Kidney tubule cell (primary cell): ENCODE measurements at places on chromosomes 2 and 18.

GRCh38 chr2:24948506-24948905 lies 23.2 kb downstream of the DNAJC27 start:
- DNase-seq, result no peak

- DNase-seq, result peak; percentile 62
Measured at GRCh38 chr2:43225093-43225787, 1.2 kb downstream of the ZFP36L2 start.

GRCh38 chr2:11513319-11513718 lies 20.5 kb upstream of the GREB1 start:
- DNase-seq, result no peak

DNA sequence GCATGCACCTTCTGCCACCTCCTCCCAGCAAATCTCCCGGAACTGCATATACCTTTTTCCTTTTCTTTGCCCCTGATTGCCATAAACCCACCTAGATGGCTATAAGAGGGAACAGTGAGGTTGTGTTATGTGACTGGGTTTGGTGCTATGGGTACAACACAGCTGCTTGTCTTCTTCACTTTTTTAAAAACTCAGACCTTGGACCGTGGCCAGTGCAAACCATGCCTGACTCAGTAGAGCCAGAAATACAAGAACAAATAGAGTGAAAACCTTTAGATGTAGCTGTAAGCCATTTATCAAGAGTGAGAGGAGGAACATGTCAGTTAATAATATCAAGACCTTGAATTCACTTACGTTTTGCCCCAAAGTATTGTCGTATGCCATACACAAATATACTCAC lies 267.4 kb upstream of the CHAC2 start:
- DNase-seq, result no peak

DNA sequence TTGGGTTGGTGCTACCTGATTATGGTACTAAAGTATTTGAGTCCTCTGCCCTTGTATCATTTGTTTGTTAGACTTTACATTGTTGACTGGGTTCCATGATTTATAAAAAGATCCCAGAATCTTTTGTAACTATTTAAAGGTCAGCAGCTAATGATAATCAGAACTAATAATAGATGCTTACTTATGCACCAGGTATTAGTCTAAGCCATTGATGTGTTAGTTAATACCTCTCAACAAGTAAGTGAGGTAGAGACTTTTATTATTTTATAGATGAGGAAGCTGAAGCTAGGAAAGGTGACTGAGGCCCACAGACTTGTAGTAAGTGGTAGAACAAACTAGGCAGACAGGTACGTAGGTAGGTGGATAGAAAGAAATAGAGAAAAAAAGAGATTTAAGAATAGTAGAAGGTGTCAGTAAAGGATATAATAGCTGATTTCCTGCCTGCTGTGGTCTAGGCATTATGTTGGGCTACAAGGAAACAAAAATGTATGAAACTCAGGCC lies 68.1 kb downstream of the CRIM1 start:
- no peak for DNase-seq

GRCh38 chr2:95077861-95078603 lies 43.6 kb downstream of the MRPS5 start:
- no peak for DNase-seq

- no peak for DNase-seq
Measured at GRCh38 chr2:3610881-3611505, 16.1 kb downstream of the COLEC11 start.

DNA sequence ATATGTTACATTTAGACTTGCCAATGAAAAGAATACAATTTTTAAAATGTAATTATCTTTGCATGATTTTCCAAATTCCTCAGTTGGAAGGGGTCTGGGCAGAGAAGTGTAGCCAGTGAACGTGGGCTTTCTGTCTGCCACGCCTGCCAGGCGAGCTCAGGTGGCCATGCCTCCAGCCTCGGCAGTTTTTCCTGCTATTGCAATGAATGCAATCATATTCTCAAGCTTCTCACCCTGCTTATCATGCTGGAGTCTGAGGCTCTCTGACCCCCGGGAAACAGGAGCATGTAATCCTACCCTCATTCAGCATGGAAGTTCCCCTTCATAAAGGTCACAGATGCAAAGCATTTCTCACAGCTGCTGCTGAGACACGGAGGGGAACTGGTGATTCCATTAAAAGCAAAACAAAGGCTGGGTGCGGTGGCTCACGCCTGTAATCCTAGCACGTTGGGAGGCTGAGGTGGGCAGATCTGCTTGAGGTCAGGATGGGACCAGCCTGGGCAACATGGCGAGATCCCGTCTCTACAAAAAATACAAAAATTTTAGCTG lies 154.8 kb downstream of the MBP start:
- DNase-seq, result no peak

- no peak for DNase-seq
Measured at GRCh38 chr2:47918043-47918442, 11.7 kb upstream of the FBXO11 start.

DNA sequence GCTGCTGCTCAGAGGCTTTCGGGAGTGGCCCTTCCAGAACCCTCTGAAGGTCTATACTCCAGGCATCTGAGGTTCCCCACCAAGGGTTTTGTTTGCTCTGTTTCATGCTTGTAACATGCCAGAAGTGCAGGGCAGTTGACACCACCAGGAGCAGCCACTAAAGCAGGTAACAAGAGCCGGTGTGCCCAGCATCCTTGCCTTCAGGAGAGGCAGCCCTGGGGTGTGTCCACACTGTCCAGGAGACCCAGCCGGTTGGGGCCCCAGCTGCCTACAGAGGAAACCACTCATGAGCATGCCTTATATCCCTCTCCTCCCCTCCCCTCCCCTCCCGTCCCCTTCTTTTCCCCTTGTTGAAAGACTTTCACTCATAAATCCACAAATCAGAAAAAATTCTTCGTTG lies 93.1 kb downstream of the CD8B2 start:
- DNase-seq, result no peak

- DNase-seq, result no peak
Measured at GRCh38 chr2:12035956-12036639, 289.7 kb downstream of the LPIN1 start.

- DNase-seq, result no peak
Measured at GRCh38 chr2:119657466-119658145, 21.4 kb upstream of the TMEM177 start.

DNA sequence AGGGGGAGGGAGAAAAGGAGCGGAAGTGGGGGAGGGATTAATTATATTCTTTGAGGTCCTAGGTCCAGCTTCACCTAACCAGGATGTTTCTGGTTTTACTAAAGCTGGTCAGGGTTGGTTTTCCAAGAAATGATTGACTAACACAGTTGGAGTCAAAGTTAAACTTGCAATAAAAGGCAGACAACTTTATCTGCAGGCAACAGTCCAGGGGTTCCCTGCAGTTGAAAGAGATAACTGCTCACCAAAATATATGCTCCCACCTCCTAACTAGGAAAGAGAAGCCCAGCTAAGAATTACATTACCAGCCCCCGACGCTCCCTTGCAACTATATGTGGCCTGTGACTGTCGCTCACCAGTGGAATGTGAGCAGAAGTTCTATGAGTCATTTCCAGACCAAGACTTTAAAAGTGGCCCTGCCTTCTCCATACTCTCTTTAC lies 140.0 kb upstream of the PKDCC start:
- DNase-seq, result peak; percentile 75

DNA sequence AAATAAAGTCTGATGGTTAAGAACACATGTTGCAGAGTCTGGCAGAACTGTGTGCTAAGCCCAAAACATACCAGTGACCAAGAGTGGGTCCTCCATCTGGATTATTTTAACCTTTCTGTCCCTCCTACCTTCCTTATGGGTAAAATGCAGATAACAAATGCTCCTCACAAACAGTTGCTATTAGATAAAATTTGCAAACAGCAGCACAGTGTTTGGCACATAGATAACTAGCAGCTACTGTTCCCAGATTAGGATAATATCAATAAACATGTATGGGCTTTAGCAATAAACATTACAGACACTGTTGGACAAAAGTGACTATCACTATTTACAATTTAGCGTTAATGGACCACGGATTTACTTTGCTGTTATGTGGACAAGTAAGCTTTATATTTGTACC lies 154.9 kb downstream of the TCF4 start:
- no peak for DNase-seq

- peak; percentile 70 for DNase-seq
Measured at GRCh38 chr2:151878655-151879563, 50.7 kb upstream of the ARL5A start.

DNA sequence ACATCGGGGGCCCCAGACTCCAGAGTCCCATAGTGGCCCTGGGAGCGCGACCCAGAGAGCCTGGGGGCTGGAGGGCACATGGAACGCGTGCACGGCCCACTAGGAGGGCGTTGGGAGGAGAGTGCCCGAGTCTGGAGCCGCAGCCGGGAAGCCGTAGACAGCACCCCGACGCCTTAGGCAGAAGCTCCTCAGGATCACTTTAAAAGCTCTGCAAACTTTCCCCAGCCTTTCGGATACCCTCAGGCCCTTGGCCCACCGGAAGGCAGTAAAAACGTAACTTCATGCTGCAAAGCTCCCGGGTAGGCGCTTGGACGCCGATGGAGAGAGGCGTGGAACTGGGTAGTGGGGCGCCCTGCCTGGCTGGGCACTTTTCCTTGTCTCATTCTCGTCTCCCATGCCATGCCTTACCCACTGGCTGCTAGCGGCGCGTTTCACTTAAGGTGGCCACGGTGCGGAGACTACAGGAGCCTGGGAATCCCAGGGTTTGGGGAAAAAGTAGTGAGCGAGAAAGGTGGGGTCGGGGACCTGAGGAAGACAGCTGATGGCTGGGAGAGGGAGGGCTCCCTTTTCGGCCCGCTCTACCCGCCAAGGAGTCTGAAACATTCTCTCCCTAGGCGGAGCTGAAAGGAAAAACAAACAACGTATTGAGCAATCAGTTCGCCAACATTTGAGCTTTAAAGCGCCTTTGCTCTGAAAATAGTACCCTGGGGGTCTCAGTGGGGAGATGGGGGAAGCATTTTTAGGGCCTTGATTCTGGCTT lies 141.8 kb downstream of the MEIS1 start:
- no peak for DNase-seq

DNA sequence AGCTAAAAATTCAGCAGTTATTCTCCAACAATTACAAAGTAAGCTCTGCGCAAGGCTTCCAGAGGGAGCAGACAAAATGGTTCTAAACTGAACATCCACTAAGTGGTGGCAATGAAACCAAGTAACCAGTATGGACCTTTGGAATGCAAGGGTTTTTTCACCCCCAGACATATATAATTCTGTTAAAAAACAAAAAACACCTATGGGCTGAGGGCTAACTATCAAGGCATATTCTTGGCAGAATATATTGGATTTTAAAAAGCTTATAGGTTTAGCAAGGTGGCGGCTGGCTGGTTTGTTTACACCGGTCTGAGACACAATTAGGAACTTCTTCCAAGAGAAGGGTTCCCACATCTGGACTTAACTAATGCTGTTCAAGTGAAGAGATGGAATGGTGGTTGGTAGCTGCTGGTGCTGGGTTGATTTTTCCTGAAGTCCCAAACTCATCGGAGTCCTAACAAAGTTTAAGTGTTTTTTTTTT lies 2.8 kb downstream of the ZFP36L2 start:
- DNase-seq, result peak; percentile 26

DNA sequence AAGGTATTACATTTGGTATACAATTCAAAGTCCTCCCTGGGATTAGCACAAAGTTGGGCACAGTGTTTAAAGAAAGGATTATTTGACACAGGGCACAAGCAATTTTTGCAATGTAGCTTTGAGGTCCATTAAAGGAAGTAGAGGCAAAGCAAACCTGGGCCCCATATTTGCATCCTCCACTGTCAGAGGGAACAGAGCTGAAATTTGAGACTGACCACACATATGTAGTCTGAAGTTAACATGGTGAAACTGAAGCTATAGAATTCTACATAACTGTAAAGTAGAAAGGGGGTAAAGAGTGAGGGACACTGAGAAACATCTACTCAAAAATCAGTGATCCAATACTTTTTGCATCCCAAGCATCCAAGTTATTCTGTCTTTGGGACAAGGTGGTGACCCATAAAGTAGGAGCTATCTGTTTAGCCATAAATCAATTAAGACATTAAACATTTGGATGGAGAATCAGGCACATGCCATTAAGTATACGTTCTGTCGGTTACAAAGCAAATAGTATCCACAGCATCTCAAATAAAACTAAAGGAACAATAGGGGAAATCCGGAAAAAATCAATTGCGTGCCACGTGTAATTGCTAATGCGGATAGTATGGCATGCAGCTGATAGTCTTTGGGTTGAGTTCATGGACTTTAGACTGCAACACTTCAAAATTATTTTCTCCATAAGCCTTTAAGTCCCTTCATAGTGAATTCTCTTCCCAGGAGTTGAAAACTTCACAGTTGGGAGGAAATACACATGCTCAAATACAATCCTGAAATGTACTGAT lies 72.6 kb downstream of the PLEKHM3 start:
- DNase-seq, result no peak

- no peak for DNase-seq
Measured at GRCh38 chr2:105072039-105072438, 34.2 kb downstream of the MRPS9 start.

DNA sequence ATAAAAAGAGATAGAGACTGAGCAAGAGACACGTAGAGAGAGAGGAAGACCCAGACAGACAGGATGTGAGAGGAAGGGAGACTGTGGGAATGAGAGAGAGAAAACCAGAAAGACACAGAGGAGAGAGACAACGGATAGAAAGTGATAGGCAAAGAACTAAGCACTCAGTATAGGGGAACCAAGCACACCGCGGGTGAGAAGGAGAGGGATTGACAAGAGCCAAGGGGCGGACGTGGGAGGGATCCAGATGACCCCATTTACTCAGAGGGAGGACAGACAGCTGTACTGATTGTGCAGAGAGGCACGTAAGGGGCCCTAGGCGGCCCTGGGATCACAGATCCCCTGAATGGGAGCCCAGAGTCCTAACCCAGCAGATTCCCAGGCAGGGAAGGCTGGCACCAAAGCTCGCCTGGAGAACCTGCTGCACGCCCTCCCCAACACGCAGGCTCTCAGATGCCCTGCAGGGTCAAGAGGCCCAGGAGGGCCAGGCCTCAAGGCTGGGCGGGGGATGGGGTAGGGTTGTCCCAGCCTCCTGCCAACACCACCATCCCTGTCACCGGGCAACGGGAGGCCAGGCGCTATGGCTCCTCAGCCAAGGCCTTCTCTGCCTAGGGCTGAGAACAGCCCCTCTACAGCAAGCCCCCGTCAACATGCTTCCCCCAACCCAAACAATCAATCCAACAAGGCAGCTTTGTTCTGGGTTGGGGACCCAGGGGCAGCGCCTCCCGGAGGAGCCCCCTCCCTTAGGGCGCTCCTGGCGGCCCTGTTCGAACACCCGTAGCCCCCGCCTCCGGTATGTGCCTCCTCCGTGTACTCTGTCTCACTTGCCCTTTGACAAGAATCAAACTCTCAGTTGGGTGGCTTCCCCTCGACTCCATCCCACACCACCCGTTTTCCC lies 579 bp downstream of the LOXL3 start:
- no peak for DNase-seq

- peak; percentile 13 for DNase-seq
Measured at GRCh38 chr2:111708476-111709180, 175.4 kb downstream of the ANAPC1 start.

GRCh38 chr2:64487256-64488049 lies 33.5 kb downstream of the LGALSL start:
- no peak for DNase-seq

- no peak for DNase-seq
Measured at GRCh38 chr18:28359176-28359575, 182.2 kb upstream of the CDH2 start.
